ENCODE measurements at places on chromosomes 5 and 9.
A peak's percentile ranks its signal among the peaks of the same experiment; 100 is the strongest.

DNA sequence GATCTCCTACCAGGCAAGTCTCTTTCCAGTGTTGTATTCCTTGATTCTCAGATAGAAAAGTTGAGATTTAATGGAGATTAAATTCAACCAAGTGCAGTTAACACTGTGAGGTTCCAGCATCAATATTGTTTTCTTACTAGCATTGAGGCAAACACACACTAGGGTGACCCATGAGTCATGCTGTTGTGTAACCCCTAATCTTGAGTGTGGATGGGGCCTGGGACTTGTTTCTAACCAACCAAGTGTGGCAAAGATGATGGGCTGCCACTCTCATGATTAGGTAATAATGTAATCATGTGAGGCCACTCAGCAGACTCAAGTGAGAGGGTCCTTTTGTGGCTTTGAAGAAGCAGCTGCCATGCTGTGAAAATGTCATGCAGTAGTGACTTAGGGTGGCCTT lies 394.2 kb downstream of the IRX2 start:
- DNase-seq = no peak

DNA sequence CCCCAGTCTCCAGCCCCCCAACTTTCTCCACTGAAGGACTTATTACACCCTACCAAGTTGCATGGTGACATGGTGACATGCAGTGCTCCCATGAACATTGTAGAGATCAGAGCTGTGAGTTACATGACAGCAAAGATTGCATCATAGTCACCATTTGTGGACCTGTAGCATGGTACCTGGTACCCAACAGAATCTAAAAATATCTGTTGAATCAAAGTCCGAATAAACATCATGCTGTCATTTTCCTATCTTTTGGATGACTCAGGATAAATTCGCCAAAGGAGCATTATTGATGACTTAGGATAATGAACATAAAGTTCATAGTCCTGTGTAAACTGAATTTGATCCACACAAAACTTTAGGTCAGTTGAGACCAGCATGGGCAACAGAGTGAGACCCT lies 6.7 kb upstream of the PPARGC1B start:
- no peak for DNase-seq

DNA sequence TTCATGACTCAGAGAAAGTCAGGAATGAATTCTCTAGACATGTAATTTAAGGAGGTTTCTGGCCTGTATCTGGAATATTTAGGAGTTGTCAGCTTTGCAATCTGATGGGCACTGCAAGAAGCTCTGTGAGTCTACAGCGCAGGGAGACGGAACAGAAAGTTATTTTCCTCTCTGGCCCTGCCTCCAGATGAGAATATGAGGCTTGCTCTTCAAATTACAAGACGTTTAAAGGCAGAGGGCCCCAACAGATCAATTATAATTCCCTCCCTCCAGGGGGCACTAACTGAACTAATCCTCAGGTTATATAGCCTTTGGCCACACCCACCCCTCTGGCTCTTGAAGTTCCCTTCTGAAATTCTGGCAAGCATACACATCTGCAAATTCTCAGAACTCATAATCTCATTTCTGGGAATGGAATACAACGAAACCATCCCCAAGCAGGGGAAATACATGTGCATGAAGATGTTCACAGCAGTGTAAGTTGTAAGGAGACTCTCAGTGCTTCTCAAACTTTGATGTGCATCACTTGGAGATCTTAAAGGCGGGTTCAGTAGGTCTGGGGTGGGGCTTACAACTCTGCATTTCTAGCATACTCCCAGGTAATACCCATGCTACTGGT lies 307.6 kb downstream of the CWC27 start:
- no peak for DNase-seq

GRCh38 chr9:71895117-71895516 lies 15.9 kb downstream of the ABHD17B start:
- no peak for DNase-seq

GRCh38 chr5:94366811-94367210 lies 251.6 kb downstream of the KIAA0825 start:
- no peak for DNase-seq

DNA sequence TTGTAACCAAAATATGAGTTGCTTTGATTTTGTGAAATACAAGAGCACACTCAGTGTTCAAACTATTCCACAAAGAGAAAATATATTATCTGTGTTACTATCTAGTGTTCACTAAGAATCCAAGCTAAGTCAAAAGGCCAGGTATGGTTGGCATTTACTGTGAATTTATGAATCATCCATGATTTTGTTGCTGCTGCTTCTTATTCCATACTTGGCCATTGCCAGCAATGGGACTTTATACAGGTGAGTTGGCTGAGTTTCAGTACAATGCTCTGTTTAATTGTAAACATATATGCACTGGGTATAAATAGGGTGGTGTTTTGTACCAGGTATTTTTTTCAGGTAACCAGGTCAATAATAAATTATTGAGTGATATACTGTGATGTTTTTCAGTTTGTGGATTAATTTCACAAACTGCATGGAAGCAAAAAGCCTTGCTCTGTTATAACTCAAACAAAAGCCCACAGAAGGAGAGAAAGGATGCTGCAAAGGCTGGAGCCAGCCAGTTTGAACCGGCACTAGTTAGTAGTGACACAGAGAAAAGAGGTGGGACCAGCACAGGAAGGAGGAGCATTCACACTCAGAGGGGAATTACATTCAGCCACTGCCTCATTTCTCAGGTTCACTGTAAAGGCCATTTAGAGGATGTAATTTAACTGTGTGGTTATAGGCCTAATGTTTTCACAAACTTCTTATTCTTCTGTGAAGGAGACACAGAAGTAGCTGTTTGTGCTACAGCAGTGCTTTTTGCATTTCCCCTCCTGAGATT lies 381.8 kb downstream of the ADGRV1 start:
- peak; percentile 6 for DNase-seq

DNA sequence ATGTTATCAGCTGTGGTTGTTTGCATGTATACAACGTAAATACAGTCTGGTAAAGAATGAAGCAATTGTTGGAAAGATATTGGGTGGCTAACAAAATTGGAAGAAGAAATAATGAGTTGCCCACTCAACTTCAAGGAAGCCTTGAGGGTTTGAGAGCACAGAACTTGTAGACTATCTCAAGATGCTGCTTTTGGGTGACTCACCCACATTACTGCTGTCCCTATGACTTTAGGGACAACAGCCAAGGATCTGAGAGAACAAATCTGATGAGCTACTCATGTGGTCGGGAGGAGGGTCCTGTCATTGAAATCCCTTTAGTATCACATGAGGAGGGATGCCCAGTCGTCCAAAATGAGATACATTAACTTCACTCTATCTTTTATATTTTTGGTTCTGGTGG lies 261.8 kb downstream of the GAS1 start:
- DNase-seq = no peak

DNA sequence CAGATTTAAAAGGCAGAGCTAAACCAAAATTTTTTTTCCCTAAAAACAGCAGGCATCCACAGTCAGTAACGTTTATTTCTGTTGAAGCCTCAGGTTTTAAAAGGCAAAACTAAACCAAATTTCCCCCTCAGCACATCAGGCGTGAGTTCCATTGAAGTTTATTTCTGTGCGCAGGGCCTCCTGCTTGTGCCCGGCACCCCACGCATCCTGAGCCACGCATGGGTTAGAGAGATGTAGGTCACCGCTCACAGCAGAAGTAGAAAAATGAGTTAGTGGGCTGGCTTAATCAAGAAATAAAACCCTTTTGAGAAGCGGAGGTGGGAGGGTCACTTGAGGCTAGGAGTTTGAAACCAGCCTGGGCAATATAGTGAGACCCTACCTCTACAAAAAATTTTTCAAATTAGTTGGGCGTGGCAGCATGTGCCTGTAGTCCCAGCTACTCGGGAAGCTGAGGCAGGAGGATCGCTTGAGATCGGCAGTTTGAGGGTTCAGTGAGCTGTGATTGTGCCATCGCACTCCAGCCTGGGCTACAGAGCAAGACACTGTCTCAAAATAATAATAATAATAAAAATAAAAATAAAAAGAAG lies 75.6 kb upstream of the SPIN1 start:
- DNase-seq = no peak

- no peak for DNase-seq
Observed at GRCh38 chr9:135705376-135705775, 3.4 kb downstream of the KCNT1 start.

- no peak for DNase-seq
Observed at GRCh38 chr5:20050262-20050661, 62.3 kb upstream of the CDH18 start.

Data from activated naive CD4-positive, alpha-beta T cell (primary cell).